NCI-H1436 treated with DMSO at 0.1 percent for 48 hours (cell line): ENCODE measurements at places on chromosomes 11 and 22.
A peak's percentile ranks its signal among the peaks of the same experiment; 100 is the strongest.

GRCh38 chr11:24521601-24522000 is 24.7 kb downstream of the LUZP2 start:
- DNase-seq = no peak

DNA sequence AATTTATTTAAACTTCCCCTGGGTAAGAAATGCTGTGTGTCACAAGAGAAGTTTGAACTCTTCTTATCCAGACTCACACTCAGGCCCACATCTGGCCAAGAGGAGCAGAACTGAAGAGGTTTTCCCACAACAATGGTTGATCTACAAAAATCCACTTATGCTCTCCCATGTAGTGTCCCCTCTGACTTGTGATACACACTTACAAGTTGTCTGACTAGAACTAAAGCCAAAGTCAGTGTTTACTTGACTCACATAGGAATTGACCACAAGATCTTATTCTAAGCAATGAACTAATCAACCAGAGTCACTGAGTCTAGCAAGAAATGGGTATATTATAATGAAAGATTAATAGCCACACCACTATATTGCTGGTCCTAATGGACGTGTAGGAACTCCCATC is 133.0 kb downstream of the ATG16L2 start:
- DNase-seq = no peak

- DNase-seq = no peak
Measured at GRCh38 chr22:42459287-42460063, 27.3 kb upstream of the NFAM1 start.

DNA sequence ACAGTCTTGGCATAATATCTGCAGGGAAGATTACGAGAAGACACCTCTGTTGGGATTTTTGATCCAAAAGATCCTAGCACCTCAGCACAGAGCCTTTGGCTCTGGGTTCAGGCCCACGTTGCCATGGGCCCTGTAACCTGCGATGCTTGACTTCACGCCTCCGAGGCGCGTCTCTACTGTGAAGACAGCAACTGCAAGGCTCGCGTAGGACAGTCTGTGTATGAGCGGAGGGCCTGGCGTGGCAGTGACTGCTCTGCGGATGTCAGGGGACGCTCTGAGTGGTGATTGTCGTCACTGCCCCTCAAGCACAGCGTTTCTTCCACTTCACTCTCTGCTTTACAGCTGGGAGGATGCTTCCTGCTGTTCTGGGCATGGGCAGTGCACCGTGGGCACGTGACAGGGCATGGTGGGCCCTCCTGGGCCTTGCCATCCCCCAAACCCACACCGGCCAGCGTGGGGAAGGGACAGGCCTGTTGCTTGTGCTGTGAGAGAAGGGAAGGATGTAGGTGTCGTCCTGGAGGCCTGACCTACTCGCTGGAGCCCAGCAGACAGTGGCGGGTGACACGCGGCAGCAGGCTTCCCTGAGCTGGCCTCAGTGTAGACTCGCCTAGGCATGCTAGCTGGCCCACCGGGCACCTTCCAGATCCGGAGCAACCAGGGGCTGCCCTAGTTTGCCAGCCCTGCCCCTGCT is 26.5 kb downstream of the GLB1L2 start:
- DNase-seq = no peak

DNA sequence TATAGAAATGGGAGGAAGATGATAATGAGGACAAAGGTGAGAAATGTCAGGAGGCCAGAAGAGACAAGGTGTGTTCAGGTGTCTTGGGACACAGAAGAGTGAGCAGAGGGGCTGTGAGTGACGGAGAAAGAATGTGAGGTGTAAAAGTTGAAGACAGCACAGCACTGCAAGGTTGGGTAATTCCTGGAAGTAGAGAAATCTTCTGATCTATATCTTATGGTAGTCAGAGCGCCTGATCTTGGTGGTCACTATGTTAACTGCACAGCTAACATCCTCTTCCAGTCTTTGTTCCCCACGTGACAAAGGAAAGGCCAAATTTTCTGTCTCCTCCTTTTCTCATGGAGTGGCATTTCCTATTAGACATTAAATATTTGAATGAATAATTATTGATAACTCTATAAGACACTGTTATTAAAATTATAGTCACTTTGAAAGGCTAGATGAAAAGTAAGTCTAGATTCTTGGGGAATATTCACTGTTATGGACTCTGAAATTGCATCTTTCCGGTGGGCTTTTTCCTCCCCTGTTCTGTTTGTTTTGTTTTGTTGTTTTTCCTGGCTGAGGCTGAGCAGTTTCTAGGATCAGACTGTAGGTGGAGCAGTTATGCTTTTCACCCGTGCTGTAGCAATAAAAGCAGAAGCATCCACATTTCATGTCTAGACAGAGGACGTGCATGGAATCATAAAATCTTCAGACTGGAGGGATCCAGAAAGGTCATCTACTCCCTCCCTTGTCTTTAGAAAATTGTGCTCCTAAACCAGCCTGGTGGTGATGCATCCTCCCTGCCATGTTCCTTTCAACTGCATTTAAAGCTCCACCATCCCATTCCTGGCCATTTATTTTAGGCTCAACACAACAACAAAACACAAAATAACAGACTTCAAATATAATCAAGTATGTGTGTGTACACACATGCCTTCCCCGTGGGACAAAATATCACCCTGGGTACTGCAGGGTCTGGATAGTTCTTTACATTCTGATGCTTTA is 26.6 kb downstream of the SC5D start:
- no peak for DNase-seq

DNA sequence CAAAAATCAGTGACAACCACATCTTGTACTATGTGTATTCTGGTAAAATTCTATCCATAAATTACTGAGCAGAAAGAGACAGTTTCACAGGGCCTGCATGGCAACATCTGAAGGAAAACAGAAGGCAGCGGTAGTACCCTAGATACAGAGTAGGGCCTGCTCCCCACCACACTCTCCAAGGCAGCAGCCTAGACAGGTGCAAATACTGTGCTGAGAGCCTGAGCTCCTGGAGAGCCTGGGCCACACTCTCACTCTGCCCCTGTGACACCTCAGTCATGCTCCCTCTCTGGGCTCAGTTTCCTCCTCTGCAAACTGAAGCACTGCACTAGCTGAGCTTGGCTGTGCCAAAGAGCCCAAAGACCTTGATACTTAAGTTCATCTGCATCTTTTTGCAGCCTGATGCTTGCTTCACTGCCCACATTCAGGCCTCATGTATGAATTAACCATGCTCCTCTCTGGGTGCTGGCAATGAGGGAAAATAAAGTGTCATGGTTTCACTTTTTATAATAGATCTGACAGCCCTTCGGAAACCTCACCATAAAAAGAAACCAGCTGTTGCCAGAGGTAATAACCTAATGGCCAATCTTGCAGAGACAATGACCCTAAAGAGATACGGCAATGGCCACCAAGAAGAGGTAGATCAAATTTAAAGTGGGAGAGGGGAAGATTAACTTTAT is 104.7 kb downstream of the PLEKHA7 start:
- DNase-seq = no peak

- no peak for DNase-seq
Measured at GRCh38 chr22:37461961-37462360, 24.2 kb downstream of the MFNG start.

DNA sequence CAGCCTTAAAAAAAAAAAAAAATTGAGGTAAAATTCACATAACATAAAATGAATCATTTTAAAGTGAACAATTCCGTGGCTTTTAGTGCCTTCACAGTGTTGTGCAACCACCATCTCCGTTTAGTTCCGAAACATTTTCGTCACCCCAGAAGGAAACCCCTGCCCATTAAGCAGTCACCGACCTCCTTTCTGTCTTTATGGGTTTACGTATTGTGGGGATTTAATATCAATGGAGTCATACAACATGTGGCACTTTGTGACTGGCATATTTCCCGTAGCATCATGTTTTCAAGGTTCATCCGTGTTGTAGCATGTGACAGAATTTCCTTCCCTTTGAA is 65.5 kb downstream of the BCR start:
- DNase-seq = no peak

GRCh38 chr22:45948081-45948648 is 28.8 kb downstream of the WNT7B start:
- DNase-seq = peak; percentile 54

- no peak for DNase-seq
Measured at GRCh38 chr11:76783294-76783895, at the start of gene TSKU. Gene TSKU (plus strand): TSS chr11:76783356. CDS start chr11:76795617, 12,261 bp downstream.

- DNase-seq = no peak
Measured at GRCh38 chr22:16957781-16958180, 50.2 kb downstream of the GAB4 start.

DNA sequence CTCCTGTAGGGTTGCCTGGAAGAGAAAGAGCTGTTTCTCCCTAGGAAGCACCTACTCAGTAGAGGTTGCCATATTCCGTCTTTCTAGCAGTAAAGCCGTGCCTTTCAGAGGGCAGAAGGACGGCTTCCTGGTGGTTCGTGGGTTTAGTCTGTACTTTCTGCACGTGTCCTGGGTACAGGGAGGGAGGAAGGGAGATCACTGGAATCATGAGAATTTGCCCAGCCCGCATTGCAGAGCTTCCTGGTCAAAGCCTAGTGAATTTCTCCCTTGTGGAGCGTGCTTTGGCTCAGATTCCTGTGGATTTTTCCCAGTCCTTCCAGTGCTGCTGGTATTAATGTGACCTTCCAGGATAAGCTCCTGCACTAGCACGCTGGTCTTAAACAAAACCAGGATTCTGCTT is 44.9 kb downstream of the GRAMD1B start:
- no peak for DNase-seq

DNA sequence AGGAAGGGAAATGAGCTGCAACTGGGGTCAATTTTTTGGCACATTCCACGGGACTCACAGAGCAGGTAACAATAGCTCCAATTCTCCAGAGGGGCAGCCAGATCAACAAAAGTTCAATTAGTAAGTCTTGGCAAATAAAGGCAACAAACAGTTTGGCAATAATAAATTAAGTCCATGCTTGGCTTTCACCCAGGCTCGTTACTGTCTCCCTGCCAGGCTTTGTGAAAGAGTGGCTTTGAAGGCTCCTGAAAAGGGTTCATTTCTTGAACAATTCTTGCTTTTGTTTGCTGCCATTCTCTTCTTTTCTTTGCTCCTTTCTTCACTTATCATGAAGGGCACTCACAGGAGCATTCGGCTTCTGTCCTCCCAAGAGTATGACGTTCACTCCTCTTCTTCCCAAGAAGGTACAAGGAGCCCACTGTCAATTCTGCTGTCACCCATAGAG is 123.3 kb downstream of the APIP start:
- no peak for DNase-seq
